ENCODE measurements at places on chromosomes 3 and 15.

GRCh38 chr3:66342717-66343356 is 122.0 kb downstream of the SLC25A26 start:
- no peak for DNase-seq

DNA sequence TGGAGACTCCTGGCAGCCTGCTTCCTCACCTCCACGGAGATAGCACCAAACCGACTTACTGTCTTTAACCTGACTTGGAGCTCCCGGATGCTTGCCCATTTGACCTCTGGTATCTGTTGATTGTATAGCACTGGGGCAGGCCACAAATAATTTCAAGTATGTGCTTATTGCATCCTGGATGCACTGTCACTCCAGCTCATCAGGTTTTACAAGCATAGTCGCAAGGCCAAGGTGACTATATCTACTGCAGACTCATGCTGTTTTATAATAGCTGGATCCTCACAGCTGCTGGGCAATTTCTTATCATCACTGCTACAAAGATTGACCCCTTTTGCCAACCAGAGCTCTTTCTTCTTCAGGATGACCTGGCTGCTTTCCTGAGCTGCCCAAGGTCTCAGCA is 45.6 kb downstream of the PEX5L start:
- DNase-seq = no peak

- DNase-seq = no peak
Observed at GRCh38 chr3:107077391-107077790, 299.8 kb upstream of the CCDC54 start.

DNA sequence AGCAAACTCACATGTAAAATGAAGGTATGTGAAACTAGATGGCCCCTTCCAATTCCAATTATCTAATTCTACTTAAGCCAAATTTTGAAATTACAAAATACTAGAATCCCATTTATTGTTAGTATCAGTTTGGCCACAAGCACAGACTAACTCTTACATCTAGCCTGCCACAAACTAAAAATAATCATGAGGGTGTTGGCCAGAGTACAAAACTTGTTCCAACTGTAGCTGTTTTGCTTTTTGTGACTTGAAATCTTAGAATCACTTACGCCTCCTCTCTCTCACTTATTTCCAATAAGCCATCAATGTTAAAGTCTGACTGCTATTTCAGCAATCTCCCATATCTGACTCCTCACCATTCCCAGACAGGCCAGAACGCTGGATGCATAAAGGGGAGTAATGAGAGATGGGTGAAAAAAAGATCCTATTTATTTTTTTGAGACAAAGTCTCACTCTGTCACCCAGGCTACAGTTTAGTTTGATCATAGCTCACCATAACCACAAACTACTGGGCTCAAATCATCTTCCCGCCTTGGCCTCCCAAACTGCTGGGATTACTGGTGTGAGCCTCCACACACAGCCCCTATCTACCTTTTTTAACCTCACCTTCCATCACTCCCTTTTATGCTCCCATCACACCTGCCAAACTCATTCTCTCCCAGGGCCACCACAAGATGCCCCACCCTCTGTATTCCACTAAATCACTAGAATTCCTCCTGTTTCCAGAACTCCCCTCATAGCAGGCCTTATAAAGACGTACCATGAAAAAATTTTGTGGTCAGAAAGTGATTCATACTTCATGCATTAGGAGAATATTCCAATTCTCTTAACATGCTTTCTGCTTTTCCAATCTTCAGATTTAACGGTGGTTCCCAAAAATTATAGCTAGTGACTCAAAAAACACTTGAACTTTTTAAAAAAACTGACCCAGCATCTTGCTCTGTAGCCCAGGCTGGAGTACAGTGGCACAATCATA is 36.5 kb downstream of the ATOSA start:
- DNase-seq = peak; percentile 32

DNA sequence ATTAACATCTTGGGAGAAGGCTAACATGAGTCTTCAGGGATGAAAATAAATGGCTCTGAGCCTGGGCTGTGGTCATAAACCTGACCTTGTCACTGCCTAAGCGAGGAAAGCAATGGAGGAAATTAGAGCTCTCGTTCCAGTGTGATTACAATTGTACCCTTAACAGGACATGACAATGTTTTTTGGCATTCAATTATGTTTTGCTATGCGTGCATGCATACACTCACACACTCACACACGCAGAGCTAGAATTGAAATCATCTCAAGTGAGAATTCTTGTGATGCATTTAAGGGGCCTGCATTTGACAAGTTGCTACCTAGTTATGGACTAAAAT is 24.1 kb downstream of the ZNF80 start:
- no peak for DNase-seq

GRCh38 chr15:48766196-48766595 is 44.7 kb downstream of the CEP152 start:
- DNase-seq = no peak

GRCh38 chr3:134797741-134798451 is 2.8 kb downstream of the EPHB1 start:
- DNase-seq = no peak

GRCh38 chr3:67713764-67714469 is 59.5 kb upstream of the SUCLG2 start:
- no peak for DNase-seq

DNA sequence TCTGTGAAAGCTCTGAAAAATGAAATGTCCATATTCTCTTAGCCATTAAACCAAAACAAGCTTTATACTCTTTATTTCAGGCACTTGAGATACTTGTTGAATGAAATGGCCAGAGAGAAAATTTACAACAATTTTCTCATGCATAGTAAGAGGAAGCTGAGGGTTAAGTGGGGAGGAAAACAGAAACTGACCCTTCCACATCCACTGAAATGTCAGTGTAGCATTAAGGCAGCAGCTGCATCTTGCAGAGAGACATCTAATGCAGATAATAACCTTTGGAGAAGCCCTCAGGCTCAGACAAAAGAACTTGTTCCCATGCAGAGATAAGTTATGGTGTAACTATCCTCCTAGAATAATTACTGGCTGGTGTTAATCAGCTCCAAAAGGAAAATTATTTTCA is 34.0 kb downstream of the ZDHHC23 start:
- no peak for DNase-seq

DNA sequence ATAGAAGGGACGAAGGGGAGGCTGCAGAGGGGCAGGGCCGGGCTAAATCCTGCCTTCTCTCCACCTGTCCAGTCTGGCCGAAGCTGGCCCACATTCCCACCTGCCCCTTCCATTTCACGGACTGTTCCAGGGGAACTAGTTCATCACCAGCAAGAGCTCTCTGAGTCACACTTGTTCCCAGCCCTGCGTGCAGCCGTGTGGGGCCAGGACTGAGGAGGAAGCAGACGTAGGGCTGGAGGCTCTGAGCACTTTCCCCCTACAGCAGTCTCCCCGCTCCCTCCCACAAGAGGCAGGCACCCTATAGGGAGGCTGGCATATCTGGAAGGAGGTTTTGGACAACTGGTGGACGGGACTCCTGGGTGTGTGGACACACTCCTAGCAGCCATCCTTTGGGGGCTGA is 3.0 kb downstream of the ITIH4 start:
- DNase-seq = no peak

DNA sequence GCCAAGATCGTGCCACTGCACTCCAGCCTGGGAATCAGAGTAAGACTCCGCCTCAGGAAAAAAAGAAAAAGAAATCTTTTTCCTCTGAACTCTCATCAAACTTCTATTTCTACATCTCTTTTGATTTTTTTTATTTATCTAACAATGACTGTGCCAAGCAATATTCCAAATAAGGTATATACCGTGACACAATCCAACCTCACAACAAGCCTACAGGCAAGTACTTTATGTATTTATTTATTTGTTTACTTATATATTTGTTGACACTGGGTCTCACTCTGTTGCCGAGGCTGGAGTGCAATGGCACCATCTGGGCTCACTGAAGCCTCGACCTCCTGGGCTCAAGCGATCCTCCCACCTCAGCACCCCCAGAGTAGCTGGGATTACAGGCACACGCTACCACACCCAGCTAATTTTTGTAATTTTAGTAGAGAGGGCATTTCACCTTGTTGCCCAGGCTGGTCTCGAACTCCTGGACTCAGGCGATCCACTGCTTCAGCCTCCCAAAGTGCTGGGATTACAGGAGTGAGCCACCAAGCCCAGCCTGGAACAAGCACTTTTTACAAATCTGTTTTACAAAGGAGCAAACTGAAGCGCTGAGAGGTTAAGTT is 94.9 kb upstream of the CHD2 start:
- DNase-seq = no peak

DNA sequence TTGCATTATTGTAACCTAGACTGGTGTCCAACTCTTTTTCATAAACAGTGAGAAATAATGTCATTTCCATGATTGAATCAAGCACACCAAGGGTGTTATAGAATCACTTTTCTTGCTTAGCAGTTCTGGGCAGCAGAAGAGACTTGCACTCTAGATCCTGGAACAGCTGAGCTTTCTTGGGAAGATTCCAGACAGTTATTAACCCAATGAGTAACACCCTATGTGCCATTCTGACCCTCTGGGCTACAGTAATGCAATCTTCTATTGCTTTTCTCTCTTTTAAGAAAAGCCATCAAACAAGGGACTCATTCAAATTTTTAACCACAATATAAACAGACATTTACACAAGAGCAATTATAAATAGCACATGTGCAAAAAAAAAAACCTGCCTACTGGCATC is 39.3 kb upstream of the USP3 start:
- no peak for DNase-seq

DNA sequence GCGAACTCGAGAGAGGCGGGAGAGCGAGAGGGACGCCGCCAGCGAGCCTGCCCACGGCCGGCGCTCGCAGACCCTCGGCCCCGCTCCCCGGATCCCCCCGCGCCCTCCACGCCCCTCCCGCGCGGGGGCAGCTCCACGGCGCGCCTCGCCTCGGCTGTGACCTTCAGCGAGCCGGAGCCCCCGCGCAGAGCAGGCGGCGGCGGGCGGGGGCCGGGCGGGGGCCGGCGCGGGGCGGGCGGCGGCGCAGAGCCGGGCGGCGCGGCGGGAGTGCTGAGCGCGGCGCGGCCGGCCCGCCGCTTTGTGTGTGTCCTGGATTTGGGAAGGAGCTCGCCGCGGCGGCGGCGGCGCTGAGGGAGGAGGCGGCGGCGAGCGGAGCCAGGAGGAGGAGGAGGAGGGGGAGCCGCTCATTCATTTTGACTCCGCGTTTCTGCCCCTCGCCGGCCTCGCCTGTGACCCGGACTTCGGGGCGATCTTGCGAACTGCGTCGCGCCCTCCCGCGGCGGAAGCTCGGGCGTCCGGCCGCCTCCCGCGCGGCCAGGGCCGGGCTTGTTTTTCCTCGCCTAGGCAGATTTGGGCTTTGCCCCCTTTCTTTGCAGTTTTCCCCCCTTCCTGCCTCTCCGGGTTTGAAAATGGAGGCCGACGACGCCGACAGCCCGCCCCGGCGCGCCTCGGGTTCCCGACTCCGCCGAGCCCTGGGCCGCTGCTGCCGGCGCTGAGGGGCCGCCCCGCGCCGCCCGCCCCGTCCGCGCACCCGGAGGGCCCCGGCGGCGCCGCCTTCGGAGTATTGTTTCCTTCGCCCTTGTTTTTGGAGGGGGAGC is 524 bp downstream of the IGF1R start:
- no peak for DNase-seq

- DNase-seq = peak; percentile 51
Observed at GRCh38 chr3:184335661-184336546, 1.5 kb upstream of the FAM131A start.

DNA sequence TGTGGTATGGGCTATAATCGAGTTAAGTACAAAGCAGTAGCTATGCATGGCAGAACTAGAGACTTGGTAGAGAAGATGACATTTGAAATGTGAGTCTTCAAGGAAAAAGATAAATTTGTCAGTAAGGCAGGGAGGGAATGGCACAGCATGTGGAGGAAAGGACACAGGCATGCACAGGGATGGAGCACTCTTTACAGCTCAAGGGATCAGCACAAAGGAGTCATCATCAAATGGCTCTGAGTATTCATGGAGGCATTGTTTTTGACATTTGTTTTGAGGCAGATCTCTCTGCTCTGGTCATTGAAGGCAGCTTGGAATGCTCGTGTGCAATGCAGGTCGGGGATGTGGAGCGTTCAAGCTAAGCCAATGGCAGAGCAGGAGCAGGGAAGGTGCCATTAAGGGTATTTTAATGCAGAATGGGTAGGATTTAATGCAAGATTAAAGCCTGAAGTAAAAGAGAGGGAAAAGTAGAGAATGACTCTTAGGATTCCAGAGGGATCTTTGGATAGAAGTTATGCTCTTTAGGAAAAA is 213.0 kb downstream of the MYRIP start:
- no peak for DNase-seq

- no peak for DNase-seq
Observed at GRCh38 chr3:128084675-128085021, 32.4 kb downstream of the SEC61A1 start.

DNA sequence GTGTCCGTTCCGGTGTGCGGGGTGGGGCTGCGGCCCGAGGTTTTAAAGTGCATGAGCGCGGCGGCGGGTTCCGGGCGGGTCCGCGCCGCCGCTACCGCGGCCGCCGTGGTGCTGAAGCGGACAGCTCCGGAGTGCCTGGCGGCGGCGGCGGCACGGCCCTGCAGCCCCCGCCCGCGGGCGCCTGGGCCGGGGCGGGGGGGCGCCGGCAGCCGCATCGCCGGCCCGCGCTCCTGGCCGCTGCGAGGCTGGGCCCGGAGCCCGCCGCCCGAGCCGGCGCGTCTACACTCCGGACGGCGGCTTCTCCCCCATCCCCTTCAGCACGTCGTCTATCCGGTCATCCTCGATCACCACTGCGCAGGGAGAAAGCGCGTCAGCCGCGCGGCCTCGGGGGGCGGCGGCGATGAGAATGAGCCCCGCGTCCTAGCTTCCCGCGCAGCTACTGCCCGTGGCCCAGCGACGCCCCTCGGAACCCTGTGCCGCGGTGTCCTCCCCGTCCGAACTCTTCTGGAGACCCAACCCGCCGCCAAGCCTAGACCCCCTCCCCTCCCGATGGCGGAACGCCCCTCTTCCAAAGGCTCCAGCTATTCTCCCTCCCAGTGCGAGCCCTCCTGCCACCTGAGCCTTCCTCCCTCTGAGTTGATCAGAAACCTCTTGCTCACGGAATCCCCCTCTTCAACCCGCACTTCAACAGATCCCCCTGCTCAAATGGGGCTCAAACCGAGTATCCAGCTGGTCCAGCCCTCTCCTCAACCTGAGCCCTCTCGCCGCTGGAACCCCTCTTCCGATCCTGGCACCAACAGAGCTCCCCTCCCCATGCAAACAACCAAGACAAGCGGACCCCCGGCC is 1.3 kb downstream of the CAMK2N2 start:
- DNase-seq = no peak

GRCh38 chr15:79314811-79315210 is 3.9 kb downstream of the TMED3 start:
- no peak for DNase-seq

DNA sequence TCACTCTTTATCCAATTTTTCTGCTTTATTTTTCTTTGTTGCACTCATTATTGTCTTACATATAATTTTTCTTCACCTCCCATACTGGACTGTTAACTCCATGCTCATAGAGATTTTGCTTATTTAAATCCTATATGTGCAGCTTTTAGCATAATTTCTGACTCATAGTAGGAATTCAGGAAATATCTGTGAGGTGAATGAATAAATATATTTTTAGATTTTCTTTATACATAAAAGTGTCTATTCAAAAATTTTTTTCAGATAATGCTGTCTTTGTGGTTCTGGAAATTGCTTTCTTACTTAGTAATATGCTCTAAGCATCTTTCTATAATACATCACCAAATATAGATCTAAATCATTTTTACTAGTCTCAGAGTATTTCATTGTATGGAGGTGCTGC is 191.8 kb upstream of the SUCLG2 start:
- DNase-seq = no peak
